T-helper 2 cell (primary cell): ENCODE measurements at places on chromosomes 1 and 21.

DNA sequence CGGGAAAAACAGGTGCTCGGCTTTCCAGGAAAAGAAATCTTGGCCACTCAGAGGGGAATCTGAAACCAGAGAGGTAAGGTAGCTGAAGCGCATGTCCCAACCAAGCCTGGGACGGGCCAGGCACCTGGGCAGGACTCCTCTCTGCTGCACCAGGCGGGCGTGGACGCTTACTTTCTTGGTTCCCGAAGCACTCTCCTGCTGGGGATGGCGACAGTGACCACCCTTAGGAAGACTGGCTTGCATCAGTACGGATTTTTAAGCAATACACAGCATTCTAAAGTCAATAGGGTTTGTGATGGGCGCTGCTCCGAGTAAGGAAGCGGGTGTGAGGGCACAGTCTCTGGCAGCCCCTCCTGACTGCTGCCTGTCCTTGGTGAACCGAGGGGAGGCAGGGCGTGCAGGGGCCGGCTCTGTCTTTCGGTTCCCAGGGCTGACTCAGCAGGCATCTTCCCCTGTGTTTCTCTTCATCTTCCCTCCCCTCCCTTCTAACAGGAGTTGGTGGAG, 74.9 kb upstream of the ANGPTL1 start:
- DNase-seq, result no peak

DNA sequence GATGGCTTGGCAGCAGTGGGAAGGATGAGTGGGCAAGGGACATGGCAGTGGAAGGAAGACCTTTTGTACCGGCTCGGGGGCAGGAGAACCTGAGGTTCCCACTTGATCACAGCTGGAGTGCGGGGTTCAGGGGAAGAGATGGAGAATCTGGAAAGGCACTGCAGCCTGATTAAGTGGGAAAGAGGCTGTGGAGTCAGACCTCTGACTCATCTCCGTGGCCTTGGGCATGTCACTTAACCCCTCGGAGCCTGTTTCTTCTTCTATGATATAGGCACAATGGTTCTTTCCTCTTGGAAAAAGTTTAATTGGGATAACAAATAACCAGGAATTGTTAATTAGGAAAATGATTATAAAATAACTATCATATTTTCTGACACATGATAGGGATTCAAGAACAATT, 13.1 kb upstream of the TMEM61 start:
- no peak for DNase-seq

GRCh38 chr1:84433258-84434080, 35.2 kb downstream of the DNASE2B start:
- DNase-seq, result peak; percentile 87

- no peak for DNase-seq
Measured at GRCh38 chr1:5333291-5333690, 658.9 kb downstream of the NPHP4 start.

- no peak for DNase-seq
Measured at GRCh38 chr1:53410100-53410541, 49.1 kb upstream of the DMRTB1 start.

DNA sequence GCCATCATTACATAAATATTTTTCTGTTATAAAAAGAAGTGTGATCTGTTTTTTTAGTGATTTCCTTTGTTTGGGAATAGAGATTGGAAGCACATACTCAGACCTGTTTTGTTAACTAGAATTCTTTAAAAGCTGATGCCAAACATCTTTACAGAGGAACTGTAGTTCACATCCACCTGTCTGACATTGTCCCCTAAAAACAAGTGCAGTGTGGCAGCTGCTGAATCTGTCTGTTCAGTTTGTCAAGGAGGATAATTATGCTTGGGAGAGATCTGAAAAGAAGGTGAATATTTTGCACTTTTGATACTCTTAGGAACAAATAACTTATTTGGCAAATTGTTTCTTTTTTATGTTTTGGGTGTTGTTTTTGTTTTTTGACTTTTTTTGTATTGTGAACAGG, 13.6 kb downstream of the AGMAT start:
- DNase-seq, result no peak

DNA sequence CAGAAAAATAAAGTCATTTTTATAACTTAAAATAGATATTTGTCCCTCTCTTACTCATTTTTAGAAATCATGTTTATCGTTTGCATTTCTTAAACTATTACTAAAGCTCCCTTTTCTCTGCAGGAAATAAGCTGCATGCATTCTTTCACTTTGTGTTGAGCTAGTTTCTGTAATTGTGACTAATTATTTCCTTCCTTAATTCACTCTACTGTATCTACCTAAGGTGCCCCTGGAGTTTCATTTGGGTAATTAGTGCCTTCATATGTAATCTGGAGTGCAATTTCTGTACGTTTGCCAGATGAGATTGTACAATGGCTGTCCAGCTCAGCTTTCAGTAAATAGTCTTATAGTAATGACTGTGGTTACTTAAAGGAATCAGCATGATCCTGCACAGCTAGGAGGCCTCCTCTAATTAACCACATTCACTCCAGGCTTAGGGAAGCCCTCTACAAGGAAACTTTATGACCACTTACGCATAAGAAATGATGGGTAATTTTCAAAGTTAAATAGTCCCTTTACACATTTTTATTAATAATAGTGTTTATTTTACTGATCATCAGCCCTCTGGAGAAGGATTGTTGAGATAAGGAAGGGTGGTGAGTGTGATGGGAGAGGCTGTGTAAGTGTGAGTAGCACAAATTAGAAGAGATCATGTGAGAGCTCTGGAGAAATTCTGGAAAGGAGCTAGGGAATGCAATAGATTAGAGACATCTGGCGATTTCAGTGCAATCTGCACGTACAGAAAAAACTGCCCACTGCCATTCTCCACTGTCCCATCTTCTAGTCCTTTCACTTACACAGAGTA, 86.8 kb downstream of the LRRC8C start:
- no peak for DNase-seq

DNA sequence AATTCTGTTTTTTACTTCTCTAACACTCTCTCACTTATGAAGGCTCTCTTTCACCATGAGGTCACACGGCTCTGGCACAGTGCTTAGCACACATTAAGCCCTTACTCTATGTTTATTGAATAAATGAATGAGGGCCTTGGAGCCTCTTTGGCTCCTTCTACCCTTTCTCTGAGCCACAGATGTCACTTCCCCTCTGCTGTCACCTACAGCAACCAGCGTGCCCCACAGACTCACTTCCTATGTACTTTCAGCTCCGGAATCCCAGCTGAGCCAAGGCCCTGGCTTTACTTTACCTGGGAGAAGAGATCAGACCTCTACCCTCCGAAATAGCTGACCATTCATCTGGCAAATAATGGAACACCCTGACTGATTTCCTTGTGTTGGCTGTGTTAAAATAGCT, 53.7 kb upstream of the HMCN1 start:
- peak; percentile 33 for DNase-seq

- DNase-seq, result no peak
Measured at GRCh38 chr1:243792401-243792800, 57.6 kb downstream of the AKT3 start.

- no peak for DNase-seq
Measured at GRCh38 chr1:119773711-119774241, 5.1 kb upstream of the HMGCS2 start.

DNA sequence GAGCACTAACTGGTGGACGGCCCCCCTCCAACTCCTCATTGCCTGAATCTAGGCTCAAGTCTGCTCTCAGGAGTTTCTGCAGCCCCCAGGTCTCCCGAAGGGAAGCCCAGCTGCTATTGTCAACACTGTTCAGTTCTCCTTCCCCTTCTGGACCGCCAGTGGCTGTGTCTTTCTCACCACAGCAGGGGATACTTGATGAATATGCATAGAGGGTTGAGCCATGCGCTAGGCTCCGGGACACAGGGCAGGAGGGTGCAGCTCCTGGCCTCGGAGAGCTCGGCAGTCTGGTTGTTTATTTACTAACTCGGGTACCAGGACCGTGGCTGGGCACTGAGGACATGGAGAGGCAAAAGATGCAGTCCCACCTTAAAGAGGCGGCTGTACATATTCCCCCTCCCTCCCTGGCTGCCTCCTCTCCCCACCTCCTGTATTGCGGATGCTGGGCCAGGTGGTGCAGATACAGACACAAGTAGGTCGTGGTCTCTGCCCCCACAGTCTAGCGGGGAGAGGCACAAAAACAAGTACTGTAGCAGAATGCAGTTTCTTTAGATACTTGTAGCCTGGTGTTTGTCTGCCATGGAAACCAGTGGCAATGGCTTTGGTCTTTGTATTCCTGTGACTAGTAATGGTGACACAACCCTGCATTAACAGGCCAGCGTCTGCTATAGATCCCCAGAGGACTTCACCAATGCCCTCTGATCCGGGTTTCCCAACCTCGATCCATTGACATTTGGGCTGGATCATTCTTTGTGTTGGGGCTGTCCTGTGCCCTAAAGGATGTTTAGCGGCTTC, 26.2 kb downstream of the ARHGEF10L start:
- DNase-seq, result no peak
